Activated naive CD4-positive, alpha-beta T cell (primary cell): ENCODE measurements at places on chromosomes 2 and 18.

- no peak for DNase-seq
These were observed 81.8 kb downstream of the SCN9A start for GRCh38 chr2:166293984-166294383.

DNA sequence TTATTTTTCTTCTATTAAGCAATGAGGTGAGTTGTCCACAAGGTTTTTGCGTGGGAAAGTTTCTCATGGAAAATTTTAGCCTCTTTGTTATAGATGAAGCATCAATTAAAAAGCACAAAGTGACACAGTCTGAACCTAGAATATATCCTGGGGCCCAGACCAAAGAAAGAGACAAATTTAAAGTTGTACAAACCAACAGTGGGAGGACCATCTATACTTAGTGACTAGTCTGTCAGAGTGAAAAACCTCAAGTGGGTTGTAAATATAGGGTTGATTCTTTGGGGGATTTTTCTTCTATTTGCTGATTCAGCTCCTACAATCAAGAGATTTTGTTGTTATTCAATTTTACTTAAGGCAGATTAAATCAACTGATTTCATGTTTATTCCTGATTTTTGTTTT is 256.2 kb downstream of the SATB2 start:
- no peak for DNase-seq

GRCh38 chr2:31150120-31150670 is 12.0 kb upstream of the GALNT14 start:
- no peak for DNase-seq

- DNase-seq = no peak
These were observed 150.8 kb downstream of the PXDN start for GRCh38 chr2:1593371-1594122.

GRCh38 chr2:55901322-55901721 is 22.3 kb downstream of the EFEMP1 start:
- DNase-seq = no peak

- no peak for DNase-seq
These were observed 29.6 kb upstream of the DSC1 start for GRCh38 chr18:31192086-31192776.

DNA sequence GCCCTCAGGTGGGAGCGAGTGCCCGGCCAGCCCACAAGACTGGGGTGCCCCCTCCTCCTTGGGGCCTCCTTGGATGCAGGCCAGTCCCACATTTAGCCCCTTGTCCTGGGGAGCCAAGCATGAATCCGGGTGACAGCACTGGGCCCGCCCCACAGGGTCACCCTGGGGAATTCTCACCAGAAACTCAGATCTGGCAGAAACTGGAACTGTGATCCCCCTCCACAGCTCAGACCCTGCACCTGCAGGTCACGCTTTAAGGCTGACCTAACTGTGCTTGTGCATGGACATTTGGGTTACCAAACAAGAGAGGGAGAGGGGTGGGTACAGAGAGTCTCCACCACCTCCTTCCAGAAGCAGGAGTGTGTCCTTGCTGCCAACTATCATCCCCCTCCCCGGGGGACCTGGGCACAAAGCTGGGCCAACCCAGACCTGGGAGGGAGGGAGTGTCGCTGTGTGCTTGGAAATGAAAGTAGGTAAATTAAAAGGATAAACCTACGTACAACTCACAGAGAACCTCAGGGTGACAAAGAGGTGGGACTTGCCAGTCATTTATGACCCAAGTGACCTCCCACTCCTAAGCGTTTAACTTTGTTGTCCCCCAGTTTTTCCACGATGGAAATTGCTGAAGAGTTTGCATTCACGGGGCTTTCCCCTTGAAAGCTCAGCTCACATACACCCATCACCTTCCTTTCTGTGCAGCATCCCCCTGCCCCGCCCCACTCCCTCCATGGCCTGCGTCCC is 9.1 kb downstream of the ITM2C start:
- no peak for DNase-seq

GRCh38 chr2:39542523-39542922 is 105.4 kb upstream of the MAP4K3 start:
- no peak for DNase-seq
